A375 (cell line): ENCODE measurements at places on chromosomes 6 and 20. TPM values are rescaled to one million over a fixed set of nuclear protein-coding genes. Genes with fewer than 3 reads are reported as not detected.

BPIFB2 gene
- not detected in 2 replicates for total RNA-seq

TRAPPC3L gene
- total RNA-seq = not detected in 2 replicates

MRPS18A gene
- 69.4 and 79.6 TPM in 2 replicates for total RNA-seq

CAGE1 gene
- total RNA-seq = 0.03 and 0.15 TPM in 2 replicates

KCNK5 gene
- 7.8 and 10.6 TPM in 2 replicates for total RNA-seq

FAM120B gene
- total RNA-seq = 8.4 and 9.7 TPM in 2 replicates

MOCS1 gene
- total RNA-seq = 8.5 and 9.4 TPM in 2 replicates

CYP39A1 gene
- 0.11 and 0.19 TPM in 2 replicates for total RNA-seq

GTSF1L gene
- total RNA-seq = not detected in 2 replicates

CCN6 gene
- total RNA-seq = 1.1 and 2.5 TPM in 2 replicates

OTOR gene
- not detected in 2 replicates for total RNA-seq

SLC23A2 gene
- total RNA-seq = 15.3 and 16.3 TPM in 2 replicates

NRSN1 gene
- total RNA-seq = not detected in 2 replicates
